Stimulated activated naive CD8-positive, alpha-beta T cell treated with anti-CD3 and anti-CD28 coated beads, Interleukin-15, Interleukin-2, amounts not matched to agents 100 U/mL and 50 U/mL, for 24 hours (primary cell): ENCODE measurements at places on chromosomes 11 and 22.
A peak's percentile ranks its signal among the peaks of the same experiment; 100 is the strongest.

- no peak for DNase-seq
Measured at GRCh38 chr11:113859665-113860064, 15.7 kb downstream of the USP28 start.

DNA sequence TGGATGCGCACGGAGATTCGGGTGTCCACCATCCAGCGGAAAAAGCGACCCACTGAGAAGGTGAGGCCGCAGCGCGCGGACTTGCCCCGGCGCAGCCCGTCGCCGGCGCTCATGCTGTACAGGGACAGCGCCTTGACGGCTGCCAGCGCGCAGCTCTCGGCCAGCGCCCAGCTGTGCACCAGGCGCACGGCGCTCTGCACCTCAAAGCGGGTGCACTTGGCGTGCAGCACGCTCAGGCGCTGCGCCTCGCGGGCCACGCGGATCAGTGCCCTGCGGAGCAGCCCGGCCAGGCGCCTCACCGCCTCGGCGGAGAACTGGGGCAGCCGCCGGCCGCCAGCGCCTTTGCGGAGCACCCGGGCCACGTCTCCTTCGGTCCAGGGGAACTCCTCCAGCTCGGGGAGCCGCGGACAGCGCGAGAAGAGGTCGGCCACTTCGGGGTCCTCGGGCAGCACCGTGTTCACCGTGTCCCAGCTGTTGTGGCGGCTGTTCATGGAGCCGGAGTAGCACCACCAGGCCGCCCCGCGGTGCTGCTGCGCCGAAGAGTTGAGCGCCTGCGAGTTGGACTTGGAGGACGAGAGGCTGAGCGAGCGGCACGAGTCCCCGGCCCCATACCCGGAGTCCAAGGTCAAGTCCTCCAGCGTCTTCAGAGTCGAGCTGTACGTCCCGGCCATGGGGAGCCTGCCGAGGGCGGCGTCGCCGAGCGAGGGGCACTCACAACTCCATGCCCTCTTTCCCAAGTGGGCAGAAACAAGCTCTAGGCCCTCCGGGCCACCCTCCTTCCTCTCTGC lies 703 bp downstream of the ABTB2 start:
- peak; percentile 55 for DNase-seq

DNA sequence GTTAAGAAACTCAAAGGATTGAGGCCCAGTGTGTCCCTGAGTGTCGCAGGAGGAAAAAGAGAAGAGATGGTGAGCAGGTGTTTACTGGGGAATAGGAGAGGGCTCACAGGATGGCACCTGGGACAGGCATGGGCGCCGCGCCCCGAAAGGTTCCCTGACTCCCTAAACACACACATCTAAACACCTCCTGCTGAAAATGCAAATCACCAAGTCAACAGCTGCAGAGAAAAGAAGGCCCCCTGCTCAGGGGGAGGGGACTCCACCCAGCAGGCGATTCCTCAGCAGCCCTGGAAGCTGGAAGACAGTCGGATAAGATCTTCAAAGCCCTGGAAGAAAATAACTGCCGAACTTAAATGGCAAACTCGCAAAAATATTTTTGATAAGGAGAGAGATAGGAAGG lies 377.2 kb downstream of the BRD1 start:
- no peak for DNase-seq

- no peak for DNase-seq
Measured at GRCh38 chr22:20993304-20994127, 8.4 kb downstream of the THAP7 start.

GRCh38 chr11:85821636-85822035 lies 10.7 kb upstream of the SYTL2 start:
- DNase-seq = no peak
